SK-N-DZ (cell line): ENCODE measurements at places on chromosomes 1 and 21.
A peak's percentile ranks its signal among the peaks of the same experiment; 100 is the strongest.

GRCh38 chr1:58812926-58813325 is 29.1 kb upstream of the JUN start:
- no peak for DNase-seq

- no peak for DNase-seq
Observed at GRCh38 chr1:59570524-59570923, 244.2 kb upstream of the HOOK1 start.

DNA sequence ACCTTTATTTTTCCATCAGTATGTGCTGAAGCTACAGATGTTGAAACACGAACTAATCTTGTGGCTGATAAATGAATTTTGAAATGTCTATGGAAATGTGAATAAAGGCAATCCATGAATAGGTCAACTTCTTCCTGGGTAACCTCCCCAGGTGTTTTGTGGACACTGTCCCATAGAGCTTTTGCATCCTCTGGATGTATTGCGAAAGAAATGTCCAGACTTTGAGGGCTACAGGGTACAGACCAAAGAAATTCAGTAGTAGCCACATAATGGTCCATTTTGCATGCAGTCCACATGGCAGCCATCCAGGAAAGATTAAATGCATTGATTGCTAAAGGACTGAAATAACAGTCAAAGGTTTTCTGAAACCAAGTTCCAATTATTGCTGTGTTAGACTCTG is 21.5 kb upstream of the DARS2 start:
- DNase-seq, result no peak

DNA sequence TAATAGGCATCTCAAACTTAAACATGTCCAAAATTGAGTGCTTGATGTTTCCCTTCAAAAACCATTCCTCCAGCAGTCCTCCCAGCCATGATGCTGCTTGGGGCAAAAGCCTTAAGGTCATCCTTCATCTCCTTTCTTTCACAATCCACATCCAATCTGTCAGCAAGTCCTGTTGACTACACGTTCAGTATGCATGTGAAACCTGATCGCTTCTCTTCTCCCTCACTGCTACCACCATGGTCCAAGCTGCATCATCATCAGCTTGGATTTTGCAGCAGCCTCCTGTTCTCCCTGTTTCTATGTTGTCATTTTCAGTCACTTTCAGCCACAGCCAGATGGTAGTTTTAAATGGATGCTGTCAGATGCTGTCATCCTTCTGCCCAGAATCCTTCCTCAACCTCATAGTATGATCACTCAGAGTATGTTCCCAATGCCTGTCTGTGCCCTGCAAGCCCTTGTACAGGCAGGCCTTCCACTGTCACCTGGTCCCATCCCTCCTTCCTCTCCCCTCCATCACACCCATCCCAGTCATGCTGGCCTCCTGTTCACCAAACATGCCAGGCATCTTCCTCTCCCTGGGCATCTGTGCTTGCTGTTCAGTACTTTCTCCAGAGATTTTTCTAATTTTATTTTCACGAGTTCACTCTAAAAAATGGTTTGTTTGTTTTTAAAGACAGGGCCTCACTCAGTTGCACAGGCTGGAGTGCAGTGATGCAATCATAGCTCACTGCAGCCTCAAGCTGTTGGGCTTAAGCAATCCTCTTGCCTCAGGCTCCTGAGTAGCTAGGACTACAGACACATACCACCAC is 66.0 kb downstream of the SYDE2 start:
- DNase-seq, result no peak

GRCh38 chr1:173415490-173415889 is 61.6 kb upstream of the PRDX6 start:
- no peak for DNase-seq

GRCh38 chr1:91428182-91428798 is 23.7 kb upstream of the HFM1 start:
- DNase-seq, result peak; percentile 18

- DNase-seq, result no peak
Observed at GRCh38 chr1:159248311-159248710, 43.6 kb downstream of the ACKR1 start.

- DNase-seq, result no peak
Observed at GRCh38 chr1:247540581-247540980, 4.3 kb upstream of the OR2C3 start.

GRCh38 chr21:15763359-15763758 is 33.6 kb downstream of the USP25 start:
- DNase-seq, result no peak

DNA sequence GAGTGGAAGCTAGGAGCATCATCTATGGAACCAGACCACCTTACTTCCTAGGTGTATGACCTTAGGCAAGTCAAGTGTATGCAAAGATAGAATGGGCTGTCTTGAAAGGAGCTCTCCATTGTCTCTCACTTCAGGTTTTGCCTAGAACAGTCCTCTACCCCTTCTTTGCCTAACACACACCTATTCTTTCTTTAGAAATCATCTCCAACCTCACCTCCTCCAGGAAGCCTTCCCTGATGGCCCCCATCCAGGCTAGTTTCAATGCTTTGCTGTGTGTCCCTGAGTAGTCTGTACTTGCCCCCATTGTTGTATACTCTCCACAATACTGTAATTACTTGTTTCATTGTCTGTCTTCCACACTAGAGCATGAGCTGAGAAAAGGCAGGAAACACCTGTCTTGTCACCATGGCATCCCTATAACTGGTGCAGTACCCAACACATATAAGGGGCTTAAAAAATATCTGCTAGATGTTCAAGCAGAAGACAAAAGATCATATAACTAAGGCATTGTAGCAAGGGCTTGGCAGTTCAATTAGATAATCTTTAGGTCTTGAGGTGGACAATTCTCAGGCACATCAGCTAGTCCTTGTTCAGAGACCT is 83.0 kb downstream of the RRAGC start:
- no peak for DNase-seq

- no peak for DNase-seq
Observed at GRCh38 chr1:183911285-183911684, 106.4 kb downstream of the RGL1 start.

GRCh38 chr1:38077523-38078147 is 31.0 kb upstream of the POU3F1 start:
- DNase-seq, result no peak

DNA sequence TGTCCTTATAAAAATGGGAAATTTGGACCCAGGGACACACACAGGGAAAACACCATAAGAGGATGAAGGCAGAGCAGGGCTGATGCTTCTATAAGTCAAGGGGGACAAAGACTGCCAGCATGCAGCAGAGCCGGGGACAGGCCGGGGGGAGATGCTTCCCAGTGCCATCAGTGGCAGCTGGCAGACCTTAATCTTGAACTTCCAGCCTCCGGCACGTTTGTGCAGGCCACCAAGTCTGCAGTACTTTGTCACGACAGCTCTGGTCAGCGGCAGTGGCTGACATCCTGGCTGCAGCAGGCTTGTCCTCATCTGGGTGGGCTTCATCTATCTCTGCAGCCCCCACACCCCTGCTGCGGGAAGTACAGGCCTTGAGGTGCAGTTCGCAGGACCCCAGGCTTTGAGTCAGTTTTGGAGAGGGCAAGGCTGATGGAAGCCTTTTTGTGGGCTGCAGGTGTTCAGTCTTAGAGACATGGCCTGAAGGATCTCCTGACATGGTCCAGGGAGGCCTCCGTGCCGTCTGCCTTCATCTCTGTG is 186.0 kb downstream of the DYRK1A start:
- DNase-seq, result no peak

DNA sequence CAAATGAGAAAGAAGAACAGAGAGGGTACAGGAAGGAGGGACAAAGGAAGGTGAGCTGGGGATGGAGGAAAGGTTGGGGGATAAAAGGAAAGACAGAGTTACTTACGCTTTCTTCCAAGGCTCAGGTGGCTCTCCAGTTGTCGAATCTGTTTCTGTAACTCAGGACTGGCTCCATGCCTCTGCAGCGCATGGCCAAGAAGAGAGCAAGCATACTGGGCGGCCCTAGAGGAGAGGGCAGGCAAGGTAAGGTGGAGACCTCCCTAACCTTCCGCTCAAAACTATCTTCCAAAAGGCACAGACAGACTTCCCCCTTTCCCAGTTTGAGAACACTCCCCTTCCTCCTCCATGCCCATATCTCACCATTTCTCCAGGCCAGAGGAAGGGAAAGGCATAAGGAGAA is 922 bp downstream of the PEX11B start:
- no peak for DNase-seq

DNA sequence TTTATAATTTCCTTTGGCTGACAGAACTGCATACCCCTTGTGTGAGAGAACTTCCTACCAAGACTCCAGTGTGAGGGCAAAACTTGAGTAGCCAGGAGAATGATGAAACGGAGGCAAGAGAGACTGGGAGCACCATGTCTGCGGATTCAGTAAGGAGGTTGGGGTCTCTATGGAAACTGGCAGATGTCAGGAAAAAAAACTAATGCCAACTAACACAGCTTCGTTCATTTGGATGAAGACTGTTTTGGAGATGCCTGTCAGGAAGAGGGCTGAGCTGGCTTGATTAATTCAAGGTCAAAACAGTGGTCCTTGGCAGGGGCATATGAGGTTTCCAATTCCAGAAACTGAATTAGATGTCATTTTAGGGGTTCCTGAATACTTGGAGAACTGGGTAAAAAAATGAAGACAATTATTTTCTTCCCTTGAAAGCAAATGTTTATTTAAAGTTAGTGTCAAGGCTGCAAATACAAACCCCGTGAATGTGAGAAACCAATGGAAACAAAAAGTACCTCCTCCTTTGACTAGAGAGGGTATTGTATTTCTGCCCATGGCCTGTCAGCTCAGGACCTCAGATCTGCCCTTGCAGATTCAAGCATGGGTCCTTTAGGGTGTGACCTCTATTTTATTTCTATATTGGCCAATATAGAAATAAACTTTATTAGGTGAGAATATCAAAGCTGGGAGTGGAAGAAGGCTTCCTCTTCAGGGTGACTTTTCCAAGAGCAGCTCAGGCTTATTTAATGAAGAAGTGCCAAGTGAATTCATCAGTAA is 110.5 kb downstream of the MAST2 start:
- no peak for DNase-seq

GRCh38 chr1:226092965-226093364 is 30.4 kb downstream of the H3-3A start:
- no peak for DNase-seq

DNA sequence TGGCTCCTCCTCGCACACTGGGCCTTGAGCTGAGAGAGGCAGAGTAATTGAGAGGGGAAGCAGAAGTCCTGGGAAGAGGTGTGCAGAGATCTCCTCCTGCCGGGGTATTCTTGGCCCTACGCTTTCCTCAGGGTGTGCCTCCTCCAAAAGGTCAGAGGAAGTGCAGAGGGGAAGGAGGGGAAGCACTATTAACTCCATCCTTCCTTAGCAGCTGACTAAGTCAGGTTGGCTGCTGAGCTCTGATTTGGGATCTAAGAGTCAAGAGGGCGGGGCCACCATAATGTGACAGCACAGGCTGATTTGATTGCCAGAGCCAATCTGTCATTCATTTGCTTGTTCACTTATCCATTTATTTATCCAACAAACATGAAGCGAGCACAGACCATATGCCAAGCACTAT is 12.3 kb downstream of the ATP2B4 start:
- no peak for DNase-seq

GRCh38 chr1:115457289-115457688 is 119.2 kb upstream of the NGF start:
- DNase-seq, result no peak

- no peak for DNase-seq
Observed at GRCh38 chr1:204036882-204037655, 35.8 kb upstream of the SOX13 start.

- DNase-seq, result peak; percentile 64
Observed at GRCh38 chr21:38848187-38848609, 42.5 kb downstream of the ETS2 start.

DNA sequence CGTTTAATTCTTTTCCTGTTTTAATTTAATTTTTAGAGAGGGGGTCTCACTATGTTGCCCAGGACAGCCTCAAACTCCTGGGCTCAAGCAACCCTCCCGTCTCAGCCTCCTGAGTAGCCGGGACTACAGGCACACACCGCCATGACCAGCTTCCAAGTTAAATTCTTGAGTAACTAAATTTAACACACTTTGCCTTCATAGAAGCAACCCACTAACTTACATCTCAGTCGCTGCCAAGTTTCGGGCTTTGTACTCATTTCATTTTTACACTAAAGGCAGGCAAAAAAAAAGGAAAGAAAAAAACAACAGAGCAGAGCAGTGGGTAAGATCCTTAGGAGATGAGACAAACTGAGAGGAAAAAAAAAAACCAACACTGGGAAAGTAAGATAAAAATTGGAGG is 3.5 kb downstream of the TIAM1 start:
- DNase-seq, result no peak

DNA sequence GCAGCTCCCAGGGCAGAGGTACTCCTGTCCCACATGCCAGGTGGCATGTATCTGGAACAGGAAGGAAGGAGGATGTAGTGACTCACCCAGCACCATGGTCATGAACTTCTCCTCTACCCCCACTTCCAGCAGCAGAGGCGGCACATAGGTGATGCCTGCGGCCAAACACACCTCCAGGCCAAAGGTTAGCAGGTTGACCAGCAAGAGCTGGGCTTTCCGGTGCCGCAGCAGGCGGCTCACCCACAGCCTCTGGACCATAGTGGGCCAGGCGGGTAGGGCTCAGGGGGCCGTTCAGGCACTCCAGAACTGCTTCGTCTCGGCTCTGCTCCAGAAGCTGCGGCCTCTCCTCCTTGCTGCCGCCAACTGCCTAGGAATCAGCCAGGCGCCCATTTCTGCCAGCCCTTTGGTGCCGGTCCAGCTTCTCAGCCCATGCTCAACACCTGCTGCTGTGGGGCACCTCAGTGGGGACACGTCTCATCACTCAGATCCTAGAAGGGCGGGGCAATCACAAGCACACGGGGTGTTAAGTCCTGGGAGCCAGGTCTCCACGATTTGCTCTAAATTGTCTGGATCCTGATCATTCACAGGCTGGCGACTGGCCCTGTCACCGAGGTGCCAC is 15.8 kb downstream of the SLC45A3 start:
- no peak for DNase-seq

DNA sequence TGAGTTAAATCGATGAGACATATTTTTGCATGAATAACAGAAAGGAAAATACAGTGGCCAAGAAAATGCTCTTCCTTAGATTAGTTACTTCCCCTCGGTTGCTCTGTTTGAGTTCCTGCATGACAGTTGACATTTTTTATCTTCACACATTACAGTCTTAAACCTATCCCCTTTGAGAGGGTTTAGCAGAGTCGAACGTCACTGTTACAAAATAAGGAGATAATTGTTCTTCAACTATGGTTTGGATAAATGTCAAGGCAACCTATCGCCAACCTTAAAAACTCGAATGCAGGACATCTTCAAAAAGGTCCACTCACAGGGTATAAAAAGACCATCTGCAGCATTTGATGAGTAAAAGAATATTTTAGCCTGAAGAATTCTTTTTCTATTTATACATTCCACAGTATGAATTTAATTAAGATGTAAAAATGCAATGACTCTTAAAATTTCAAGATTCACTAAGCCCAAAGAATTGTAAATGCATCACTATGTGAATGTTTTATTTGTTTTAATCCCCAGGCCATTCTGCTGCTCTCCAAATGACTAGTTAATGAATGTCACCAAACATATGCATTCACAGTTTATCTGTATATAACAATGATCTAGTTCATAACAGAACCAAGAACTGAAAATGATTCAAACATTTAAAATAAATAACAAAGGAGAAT is 68.9 kb upstream of the COL11A1 start:
- no peak for DNase-seq

DNA sequence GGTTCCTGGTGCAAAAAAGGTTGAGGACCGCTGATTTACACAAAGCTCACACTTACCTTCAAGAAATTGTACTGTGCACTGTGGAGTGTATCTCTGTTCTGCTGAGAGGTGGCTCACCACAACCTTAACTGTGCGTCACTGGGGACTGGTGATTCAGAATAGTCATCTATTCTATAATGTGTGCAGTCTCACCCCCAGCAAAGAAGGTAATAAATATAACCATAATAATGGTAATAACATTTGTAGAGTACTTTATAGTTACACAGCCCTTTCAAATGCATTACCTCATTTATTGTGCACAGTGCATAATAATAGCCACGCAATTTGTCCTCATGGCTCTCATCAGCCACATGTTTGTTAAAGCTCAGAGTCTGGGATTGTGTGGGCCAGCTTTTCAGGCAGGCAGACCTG is 59.4 kb upstream of the DUSP10 start:
- no peak for DNase-seq
